ENCODE measurements at places on chromosomes 2 and 18.

DNA sequence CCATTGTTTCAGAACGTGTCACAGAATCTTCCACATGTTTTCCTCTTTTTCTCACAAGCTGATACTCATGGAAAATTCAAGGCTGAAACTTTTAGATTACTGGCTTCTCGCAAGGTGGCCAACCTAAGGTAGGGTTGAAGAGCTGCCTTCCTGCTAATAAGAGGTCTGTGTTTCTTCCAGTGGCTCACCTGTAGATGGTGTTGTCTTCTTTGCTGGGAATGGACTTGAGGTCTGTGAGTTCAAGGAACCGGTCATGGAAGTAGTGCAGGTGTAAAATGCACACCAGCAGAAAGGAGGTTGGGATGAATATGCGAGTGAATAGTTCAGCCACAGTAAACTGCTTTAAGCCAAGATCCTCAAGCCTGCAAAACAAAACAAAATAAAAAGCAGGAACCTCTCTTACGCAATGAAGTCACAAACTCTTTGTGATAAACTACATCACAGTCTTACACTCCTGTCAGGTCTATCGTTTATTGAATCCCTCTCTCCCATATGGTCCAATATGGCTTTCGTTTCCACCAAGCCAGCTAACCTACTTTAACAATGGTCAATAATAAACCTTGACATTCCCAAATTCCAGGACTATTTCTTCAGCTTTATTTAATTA, 258.9 kb downstream of the NAPG start:
- no peak for DNase-seq

GRCh38 chr2:159179696-159180095, 106.8 kb downstream of the WDSUB1 start:
- no peak for DNase-seq

DNA sequence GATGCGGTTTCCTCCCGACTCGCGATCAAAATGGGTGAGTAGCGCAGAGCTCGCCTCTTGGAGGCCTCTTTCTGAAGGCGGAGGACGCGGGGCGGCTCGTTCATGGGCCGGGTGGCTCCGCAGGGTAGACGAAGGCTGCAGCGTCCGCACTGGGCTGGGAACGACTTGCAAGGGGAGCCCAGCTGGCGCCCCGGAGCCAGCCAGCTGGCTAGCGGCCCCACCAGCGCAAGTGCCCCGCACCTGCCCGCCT, 328 bp upstream of the PASK start:
- DNase-seq = no peak

GRCh38 chr2:234352270-234352669, 144.6 kb downstream of the ARL4C start:
- DNase-seq = no peak

DNA sequence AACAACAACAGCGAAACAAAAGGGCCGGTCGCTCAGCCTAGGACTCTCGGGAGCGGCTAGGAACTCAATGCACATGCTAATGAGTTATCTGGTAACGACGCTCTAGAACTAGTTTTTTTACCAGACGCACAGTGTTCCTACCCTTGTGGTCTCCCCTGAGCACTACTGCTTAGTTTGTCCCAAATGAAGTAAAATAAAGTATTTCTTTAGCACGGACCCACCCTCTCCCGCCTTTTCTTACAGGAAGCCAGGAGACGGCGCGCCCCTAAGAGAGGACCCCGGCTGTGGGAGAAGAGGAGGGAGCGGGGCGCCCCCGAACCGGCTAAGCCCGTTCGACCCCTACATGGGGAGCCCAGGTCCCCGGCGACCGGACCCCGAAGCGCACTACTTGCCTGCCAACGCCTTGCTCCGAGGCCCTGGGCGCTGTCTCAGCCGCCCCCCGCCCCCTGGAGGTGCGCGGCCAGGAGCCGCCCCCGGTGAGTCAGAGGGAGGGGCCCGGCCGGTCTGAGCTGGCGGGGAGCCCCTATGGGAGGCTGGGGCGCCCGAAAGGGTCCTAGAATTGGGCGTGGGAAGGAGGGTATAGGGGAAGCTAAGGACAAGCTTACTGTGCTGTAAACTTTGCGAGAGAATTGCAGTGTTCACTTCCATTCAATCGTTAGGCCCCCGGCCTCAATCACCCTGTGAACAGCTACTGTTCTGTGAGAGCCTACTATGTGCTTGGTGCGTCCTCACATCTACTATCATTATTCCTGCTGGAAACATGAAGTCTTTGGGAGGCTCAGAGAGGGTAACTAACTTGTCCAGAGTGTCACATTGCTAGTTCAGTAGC, 3.6 kb upstream of the CAPG start:
- no peak for DNase-seq

DNA sequence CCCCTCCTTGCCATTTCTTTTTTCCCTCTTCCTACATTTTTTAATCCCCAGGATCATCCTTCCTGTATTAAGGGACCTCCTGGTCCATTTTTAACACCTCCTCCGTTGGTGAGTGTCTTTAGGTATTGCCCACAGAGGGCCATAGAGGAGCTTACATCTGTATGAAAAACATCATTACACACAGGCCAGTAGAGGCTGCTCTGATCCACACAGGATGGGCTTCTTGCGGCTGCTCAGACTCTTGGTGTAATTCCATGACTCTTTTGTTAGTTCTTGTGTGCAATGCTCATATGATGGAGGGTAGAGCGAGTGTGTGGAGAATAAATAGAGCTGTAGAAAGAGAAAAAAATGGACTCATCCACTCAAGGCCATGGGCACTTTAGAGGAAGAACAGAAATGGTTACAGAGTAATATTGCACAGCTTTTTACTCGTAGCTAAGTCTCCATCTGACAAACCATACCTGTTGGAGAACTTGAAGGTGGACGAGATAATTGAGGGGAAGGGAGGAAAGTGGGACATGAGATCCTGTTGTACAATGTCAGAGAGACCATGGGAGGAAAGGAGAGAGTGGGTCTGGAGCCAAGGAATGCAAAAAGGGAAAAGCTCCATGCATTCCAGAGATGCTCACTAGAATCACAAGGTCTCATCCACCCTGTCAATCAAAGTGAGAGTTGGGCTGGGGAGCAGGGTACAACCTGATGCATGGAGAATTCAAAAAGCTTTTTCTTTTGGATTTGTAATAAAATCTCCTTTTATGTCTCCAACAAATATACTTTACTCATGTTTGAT, 129.7 kb upstream of the TNP1 start:
- DNase-seq = no peak

DNA sequence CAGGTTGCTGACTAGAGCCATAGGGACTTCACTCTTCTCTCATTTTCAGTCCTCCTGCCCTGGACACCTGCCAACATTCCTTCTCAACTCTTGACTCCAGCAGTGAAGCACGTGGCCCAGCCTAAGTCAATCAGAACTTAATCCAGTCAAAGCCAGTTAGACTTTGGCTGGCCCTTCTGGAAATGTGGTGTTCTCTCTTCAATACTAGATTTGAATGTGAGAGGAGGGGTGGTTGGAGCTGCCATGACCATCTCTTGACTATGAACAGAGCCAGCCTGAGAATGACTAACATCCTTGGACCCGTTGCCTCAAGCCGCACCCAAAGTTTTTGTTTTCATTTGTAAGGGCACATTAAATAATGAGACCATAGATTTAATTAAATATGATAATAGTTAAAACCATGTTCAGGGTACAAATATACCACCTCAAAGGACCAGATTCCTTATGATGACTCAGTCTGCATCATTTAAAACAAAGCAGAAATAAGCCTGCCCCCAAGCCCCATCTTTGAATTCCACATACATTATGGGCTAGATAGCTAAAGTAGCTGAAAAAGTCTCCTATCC, 49.7 kb upstream of the RASGRP3 start:
- no peak for DNase-seq

GRCh38 chr18:63867368-63868125, 20.0 kb upstream of the SERPINB2 start:
- DNase-seq = no peak

- no peak for DNase-seq
Measured at GRCh38 chr2:128716299-128716721, 397.6 kb upstream of the HS6ST1 start.

DNA sequence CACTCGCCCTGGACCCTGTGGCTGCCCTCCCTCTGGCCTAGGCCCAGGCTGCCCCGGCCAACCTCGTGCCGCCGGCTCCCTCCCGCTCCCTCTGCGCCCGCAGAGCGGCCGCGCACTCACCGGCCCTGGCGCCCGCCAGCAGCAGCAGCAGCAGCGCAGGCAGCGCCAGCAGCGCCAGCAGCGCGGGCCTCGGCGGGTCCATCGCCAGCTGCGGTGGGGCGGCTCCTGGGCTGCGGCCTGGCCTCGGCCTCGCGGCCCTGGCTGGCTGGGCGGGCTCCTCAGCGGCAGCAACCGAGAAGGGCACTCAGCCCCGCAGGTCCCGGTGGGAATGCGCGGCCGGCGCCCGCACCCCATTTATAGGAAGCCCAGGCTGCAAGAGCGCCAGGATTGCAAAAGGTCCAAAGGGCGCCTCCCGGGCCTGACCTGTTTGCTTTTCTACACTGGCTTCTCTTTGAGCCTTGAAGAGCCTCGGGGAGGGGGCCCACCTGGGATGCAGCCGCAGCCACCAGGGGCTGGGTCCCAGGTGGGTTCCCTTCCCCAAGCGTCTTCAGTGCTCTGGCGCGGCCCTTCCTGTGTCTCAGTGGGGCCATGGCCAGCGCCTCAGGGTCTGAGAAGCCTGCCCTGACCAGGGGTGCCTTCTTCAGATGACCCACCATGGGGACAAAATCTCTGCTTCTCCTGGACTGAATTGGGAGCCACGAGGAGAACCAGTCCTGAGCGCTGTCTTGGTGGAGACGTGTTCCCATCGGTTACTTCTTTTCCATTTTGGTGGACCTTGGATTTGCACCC, at the start of gene APOB:
Gene APOB, minus strand, starts transcription at position 330 of the 789 bp plus-strand sequence. Its CDS starts 128 bp downstream, at position 202.
- DNase-seq = no peak

DNA sequence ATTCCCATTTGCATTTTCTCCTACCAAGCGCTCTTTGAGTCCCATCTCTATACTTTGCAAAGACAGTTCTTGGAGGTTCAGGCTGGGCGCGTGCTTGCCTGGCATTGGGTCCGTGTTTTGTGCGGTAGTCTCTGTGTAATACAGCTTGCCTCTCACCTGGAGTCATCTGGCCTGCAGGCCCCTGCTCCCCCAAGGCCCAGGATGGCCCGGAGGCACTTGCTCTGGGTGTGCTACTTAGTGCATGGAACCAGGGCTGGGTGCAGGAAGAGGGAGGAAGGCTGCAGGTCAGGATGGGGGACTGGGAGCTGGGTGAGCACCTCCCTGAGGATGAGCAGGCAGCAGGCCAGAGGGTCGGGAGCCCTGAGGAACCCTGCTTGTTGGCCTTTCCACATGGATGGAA, 220.9 kb downstream of the LDLRAD4 start:
- no peak for DNase-seq

GRCh38 chr2:240637901-240638345, 12.6 kb downstream of the GPR35 start:
- no peak for DNase-seq

GRCh38 chr2:236040600-236041328, 127.4 kb downstream of the GBX2 start:
- no peak for DNase-seq

- DNase-seq = no peak
Measured at GRCh38 chr2:148533685-148534084, 110.9 kb upstream of the EPC2 start.

- DNase-seq = no peak
Measured at GRCh38 chr2:85862426-85862825, 26.4 kb downstream of the ST3GAL5 start.
